ENCODE measurements at places on chromosomes 5 and 9.
A peak's percentile ranks its signal among the peaks of the same experiment; 100 is the strongest.

DNA sequence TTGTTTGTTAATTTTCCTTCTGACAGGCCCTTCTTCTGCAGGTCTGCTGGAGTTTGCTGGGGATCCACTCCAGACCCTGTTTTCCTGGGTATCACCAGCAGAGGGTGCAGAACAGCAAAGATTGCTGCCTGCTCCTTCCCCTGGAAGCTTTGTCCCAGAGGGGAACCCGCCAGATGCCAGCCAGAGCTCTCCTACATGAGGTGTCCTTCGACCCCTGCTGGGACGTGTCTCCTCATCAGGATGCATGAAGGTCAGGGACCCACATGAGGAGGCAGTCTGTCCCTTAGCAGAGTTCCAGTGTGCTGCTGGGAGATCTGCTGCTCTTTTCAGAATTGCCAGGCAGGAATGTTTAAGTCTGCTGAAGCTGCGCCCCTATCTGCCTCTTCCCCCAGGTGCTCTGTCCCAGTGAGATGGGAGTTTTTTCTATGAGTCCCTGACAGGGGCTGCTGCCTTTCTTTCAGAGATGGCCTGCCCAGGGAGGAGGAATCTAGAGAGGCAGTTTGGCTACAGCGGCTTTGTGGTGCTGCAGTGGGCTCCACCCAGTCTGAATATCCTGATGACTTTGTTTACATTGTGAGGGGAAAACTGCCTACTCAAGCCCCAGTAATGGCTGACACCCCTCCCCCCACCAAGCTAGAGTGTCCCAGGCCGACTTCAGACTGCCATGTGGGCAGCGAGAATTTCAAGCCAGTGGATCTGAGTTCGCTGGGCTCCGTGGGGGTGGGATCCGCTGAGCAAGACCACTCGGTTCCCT is 772.0 kb upstream of the FAM174A start:
- DNase-seq: no peak

DNA sequence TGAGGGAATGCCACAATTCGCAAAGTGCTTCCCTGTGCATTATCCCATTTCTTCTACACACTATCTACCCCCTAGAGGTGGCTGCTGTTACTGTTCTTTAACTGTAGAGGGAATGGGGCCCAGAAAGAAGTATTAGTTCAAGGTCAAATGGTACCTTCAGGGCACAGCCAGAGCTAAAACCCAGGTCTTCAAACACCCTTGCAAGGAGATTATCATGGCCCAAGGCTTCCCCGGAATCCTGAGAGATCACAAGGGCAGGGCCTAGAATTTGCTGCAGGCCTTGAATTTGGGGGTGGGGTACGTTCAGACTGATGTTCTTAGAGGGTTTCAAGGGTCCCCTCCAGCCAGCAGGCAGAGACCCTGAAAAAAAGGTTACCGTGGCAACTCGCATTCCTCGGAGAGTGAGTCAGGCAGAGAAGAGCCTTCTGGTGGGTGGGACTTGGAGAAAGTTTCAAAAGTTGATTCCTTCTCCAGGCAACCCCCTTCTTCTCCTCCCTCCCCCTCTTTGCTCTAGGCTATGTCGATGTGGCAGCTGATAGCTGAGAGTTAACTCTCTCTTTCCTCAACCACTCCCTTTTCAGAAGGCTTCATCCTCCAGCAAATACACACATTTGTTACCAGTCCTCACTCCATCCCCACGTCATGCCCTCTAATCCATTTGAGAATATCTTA is 1.9 kb downstream of the SPARC start:
- peak; percentile 21 for DNase-seq

- no peak for DNase-seq
These were observed 50.2 kb upstream of the SAP30L start for GRCh38 chr5:154395407-154396106.

DNA sequence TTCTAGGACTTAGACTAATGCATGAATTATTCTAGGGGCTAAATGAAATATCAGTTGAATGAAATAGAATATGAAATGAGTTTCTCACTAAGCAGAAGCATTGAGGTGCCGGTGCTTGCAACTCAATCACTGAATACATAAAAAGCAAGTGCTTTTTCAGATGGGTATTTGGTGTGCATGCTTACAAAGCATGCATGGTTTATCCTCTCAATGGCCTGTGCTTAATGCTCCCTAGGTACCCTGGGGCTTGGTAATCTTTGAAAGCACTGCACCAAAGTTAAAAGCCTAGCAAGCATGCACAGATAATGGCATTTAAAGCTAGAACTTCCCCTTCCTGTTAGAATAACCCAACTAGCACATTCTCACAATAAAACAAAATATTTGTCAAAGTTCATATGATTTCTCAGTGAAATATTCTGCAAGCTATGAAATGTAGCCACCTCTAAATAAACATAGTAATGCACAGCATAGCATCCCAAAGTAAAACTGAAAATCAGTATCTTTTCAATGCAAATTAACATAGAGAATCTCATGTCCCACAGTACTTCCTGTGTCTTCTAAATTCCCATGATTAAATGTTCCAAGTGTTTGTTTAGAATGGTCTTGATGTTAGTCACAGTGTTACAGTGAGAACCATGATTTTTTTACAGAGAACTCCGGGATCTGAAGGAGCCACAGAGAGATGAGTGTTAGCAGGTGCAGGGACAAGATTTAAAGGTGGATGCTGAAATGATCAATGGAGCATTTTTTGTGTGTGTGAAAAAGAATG is 143.4 kb upstream of the CDH6 start:
- no peak for DNase-seq

GRCh38 chr5:56986626-56986947 is 34.7 kb upstream of the MIER3 start:
- DNase-seq: no peak

DNA sequence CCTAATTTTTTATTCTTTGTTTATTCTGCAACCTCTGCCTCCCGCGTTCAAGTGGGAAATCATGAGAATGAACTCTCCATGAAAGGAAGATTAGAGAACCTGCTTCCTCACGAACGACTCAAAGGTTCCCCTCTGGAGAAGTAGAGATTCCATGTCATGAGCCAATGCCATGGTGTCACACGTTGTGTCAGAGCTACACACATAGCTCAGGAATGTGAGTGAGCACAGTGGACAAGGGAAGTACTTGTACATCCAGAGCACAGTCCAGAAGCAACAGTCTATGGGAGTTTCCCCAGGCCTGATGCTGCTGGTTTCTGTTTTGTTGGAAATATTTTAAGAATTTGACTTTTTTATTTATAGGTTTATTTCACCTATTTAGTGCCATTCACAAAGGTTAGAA is 26.8 kb upstream of the PPP2CA start:
- DNase-seq: no peak

DNA sequence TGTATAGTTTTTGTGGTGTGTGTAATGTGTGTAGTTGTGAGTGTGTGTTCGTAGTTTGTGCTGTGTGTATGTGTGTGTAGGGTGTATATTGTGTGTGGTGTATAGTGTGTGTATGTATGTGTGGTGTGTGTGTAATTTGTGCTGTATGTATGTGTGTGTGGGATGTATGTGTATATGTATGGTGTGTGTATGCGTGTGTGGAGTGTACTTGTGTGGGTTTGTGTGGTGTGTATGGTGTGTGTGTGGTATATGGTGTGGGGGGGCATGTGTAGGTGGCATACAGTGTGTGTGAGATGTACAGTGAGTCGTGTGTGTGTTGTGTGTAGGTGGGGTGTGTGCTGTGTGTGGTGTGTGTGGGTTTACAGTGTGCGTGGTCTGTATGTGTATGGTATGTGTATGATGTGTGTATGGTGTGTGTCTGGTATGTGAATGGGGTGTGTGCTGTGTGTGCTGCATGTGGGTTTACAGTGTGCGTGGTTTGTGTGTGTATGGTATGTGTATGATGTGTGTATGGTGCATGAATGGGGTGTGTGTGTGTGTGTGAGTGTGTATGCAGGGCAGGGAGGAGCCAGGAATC is 125.2 kb downstream of the GADD45G start:
- no peak for DNase-seq

DNA sequence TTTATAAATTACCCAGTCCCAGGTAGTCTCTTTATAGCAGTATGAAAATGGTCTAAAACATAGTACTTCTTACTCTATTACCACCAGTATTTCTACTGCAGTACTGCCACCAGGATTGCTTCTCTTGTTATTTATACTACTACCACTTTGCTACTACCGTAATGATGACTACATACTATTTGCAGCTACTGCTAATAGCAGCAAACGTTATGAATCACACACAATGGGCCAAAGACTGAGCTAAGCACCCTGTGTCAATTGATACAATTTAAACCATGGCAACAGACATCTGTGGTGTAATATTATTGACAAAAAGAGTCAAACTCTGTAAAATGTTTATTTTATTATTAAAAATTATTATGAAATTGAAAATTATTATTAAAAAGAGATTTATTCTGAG is 15.3 kb upstream of the KIF12 start:
- DNase-seq: no peak

GRCh38 chr5:123269436-123269835 is 153.8 kb downstream of the CEP120 start:
- DNase-seq: no peak

DNA sequence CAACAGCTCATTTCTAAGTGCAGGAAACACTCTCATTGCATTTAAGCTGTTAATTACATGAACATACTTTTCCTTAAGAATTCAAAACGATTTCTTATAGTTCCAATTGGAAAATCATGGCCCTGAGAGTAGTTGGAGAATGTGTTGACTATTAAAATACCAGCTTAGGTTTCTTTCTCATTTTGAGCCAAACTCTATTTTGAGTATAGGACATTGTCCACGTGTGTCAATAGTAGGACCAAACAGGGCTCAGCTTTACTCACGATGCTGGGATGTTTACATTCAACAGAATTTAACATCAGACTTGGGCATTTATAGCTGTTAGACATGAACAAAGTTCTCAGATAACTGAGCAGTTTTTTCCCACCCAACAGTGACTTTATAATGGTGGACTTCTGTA is 39.6 kb downstream of the ADCY2 start:
- DNase-seq: no peak

DNA sequence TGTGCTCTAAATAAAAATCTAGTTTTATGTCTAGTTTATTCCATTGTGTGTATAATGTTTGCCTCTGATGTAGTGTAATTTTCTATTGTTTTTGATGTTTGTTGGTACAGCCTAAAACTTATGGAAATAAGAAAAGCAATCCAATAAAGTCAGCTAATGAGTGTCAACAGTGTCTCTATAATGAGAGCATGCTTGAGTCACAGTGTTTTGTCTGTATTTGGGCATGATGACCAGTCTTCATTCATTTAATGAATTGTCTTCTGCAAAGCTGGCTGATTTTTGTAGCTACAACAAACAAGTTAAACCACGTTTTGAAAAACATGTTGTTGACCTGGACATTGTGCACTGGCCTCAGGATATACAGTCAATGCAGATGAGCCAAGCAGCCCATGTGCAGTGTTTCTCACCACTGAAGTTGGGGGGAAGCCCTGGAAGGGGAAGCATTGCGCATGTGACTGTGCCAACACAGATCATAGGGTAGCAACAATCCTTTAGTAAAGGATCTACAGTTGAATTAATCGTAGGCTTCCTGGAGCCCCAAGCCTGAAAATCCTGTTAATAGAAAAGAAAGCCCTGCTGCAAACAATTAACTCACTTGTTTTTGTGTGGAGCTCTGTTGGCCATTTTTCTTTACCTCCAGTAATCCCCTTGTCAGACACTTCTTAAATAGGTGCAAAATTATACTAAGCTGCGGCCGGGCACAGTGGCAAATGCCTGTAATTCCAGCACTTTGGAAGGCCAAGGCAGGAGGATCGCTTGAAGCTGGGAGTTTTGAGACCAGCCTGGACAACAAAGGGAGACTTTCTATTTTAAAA is 88.0 kb downstream of the INIP start:
- no peak for DNase-seq

DNA sequence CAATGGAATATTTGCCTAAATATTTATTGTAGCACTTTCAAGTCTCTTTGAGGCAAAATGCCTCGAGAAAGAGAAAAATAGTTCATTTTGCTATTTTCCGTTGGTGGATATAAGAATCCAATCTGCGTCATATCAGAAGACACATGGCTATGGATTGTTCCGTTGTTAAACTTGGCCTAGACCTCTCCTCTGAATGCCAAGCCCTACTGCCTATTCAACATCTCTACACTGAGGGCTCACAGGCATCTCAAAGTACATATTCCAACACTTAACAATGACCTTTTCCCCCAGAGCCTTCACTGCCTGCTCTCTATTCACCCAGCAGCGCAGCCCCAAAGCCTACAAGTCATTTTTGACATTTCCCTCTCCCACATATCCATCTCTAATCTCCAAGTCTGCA is 350.1 kb downstream of the GLIS3 start:
- no peak for DNase-seq

DNA sequence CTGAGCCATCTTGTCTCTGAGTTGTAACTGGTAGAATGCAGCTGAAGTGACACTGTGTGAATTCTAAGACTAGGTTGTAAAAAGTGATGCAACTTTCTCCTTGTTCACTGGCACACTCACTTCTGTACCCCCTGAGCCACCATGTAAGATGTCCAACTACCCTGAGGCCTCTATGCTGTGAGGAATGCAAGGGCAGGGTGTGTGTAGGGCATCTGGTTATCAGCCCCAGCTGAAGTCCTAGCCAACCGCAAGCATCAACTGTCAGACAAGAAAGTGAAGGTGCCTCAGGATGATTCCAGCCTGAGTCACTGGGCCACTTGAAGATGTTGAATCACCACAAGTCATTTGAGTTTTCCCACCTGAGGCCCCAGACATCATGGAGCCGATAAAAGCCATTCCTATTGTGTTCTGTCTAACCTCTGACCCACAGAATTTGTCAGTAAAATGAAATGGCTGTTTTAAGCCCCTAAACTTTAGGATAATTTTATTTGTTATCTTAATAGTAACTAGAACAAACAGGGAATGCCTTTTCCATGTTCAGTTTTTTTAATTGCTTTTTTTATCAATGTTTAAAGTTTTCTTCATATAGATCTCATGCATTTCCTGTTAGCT is 18.7 kb upstream of the RHOBTB3 start:
- no peak for DNase-seq

DNA sequence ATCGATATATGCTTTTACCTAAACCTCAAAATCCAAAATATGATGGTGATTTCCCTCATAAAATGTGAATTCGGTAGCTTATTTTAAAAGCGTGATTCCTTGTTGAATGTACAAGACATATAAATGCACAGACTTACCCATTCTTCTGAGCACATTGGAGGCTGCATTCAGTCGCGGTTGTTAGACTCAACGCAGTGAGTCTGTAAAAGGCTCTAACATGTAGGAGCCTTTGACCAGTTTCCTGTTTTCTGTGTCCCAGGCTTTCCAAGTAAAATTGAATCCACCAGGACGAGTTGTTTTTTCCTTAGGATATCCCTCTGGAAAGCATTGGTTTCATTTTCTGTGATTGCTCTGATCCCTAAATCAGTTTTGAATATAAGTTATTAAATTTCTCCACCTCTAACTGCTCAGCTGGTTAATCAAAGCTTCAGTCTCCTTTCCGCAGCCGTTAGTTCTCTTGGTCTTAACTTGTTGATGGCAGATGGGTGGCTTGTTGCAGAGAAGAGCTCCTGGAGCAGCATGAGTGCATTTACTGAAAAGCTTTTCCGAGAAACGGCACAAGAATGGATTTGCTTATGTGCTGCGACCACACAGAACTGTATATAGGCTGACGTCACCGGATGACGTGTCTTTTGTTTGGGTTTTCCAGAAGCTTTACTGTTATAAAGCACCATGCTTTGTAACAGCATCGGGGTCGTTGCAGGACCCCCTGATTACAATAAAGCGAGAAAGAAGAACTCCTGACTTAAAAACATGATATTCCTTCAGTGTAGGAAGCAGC is at the start of gene LRRTM2:
LRRTM2 (minus strand) TSS at position 565 of the 781 bp plus-strand sequence; CDS start at position 141, 424 bp downstream.
- DNase-seq: peak; percentile 81

- DNase-seq: no peak
These were observed 133.7 kb upstream of the FBXL17 start for GRCh38 chr5:108515517-108516105.

- no peak for DNase-seq
These were observed 3.8 kb upstream of the LHX2 start for GRCh38 chr9:124007565-124008302.

GRCh38 chr5:19496056-19496455 is 491.9 kb downstream of the CDH18 start:
- DNase-seq: no peak
